T-helper 17 cell (primary cell): ENCODE measurements at places on chromosomes 1 and 21. TPM values are rescaled to one million over a fixed set of nuclear protein-coding genes. Genes with fewer than 3 reads are reported as not detected.

Gene GPR3
- not detected for total RNA-seq

Gene DPT
- not detected for total RNA-seq

Gene SPRR2G
- not detected for total RNA-seq

Gene PRAMEF5
- not detected for total RNA-seq

Gene DEGS1
- 50.7 TPM for total RNA-seq

Gene GREM2
- 5.5 TPM for total RNA-seq

Gene TMEM51
- total RNA-seq: not detected

- H3K27ac ChIP-seq: peak overlapping the region; percentile 24
- H3K36me3 ChIP-seq: peaks cover 2% of the 10 kb centered on the region
- DNase-seq: no peak
- peaks cover 93% of the 10 kb centered on the region for H3K27me3 ChIP-seq
Measured at GRCh38 chr1:197912739-197913494, 4.3 kb upstream of the LHX9 start.

GRCh38 chr1:151984313-151984956 is 9.2 kb downstream of the S100A10 start:
- no peaks in the 10 kb centered on the region for H3K27me3 ChIP-seq
- H3K36me3 ChIP-seq: peaks cover 7% of the 10 kb centered on the region
- H3K27ac ChIP-seq: peak overlapping the region; percentile 47
- peak overlapping the region; percentile 12 for H3K4me3 ChIP-seq

GRCh38 chr1:234610061-234610665 is at the start of gene IRF2BP2:
TSS of gene IRF2BP2 (minus strand) at chr1:234610178. CDS start at chr1:234609494, 684 bp downstream.
- peak within 1 kb of the TSS; percentile 100 for H3K27ac ChIP-seq
- H3K36me3 ChIP-seq: peaks cover 5% of the 10 kb centered on the region
- no peaks in the 10 kb centered on the region for H3K27me3 ChIP-seq
- peaks cover 58% of the 10 kb centered on the region for H3K4me1 ChIP-seq
- H3K4me3 ChIP-seq: peak within 1 kb of the TSS; percentile 93

GRCh38 chr21:18772897-18773296 is 369.3 kb upstream of the TMPRSS15 start:
- no peaks in the 10 kb centered on the region for H3K36me3 ChIP-seq

DNA sequence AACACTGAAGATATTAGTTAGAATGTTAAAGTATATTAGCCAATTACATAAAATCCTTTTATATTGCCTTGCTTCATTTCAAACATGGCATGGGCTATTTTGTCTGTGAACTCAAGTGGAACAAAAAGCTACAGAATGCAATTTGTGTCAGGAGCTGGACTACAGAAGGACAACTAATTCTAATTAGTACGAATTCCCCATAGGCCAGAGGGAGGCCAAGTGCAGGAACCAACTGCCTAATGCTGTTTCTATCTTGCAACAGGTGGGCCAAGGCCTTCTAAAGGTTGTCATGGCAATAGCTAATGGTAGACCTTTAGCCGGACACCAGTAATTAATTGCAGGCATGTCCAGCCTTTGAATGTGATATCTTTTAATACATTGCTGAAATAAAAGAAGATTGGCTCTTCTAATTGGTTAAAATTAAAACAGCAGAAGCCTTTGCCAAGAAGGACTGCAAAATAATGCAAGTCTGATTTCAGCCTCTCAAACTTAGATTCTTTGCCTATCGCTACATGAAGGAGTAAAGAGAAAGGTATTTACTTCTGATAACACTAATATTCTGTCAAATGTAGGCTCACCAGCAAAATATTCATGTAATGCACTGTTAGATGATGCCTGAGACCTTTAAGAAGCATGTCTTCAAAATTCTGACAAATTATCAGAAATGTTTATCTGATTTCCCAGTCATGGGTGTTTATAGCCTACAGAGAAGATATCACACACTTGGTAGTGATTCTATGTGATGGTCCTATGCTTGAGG is 232.1 kb downstream of the LMO4 start:
- H3K27me3 ChIP-seq: no peaks in the 10 kb centered on the region
- no peak overlapping the region for H3K4me3 ChIP-seq
- H3K27ac ChIP-seq: no peak overlapping the region
- no peaks in the 10 kb centered on the region for H3K4me1 ChIP-seq

DNA sequence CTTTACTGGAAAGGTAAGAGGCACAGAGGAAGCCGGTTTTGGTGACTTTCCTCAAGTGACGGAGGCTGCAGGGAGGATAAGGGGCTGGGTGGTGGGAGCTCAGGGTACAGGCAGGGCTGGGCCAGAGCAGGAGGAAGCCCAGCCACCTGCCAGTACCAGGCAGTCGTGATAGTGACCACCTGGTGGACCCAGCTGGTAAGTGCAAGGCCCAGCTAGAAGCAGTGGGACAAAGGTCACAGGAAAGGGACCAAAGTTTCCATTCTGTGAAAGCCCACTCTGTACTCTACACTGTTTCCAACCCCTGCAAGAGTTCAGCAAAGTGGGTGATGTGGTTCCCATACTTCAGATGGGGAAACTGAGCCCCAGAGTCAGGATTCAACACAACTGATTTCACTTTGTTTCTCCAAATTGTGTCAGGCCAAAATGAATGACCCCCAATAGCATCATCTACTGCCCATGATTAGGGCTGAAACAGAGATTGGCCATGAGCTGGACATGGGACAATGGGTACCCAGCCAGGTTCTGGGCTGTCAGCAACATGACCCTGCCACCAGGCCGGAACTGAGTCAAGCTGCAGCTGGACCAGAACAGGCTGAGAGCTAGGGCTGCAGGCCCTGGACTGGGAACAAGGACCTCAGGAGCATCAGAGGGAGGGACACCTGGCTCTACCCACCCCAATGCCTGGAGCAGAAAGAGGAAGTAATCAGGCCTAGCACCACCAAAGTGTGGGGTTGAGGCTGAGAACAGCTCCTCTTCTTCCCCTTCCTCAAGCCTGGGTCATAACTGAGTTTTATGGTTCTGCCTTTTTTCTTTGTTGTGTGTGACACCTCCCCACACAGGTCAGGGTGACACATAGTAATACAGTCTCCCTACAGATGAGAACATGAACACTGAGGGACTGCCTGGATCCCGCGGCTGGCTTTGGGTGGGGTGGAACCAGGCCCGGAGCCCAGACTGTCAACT is 50.2 kb downstream of the KCNN3 start:
- no peak for DNase-seq
- H3K27ac ChIP-seq: no peak overlapping the region
- peaks cover 3% of the 10 kb centered on the region for H3K4me1 ChIP-seq

DNA sequence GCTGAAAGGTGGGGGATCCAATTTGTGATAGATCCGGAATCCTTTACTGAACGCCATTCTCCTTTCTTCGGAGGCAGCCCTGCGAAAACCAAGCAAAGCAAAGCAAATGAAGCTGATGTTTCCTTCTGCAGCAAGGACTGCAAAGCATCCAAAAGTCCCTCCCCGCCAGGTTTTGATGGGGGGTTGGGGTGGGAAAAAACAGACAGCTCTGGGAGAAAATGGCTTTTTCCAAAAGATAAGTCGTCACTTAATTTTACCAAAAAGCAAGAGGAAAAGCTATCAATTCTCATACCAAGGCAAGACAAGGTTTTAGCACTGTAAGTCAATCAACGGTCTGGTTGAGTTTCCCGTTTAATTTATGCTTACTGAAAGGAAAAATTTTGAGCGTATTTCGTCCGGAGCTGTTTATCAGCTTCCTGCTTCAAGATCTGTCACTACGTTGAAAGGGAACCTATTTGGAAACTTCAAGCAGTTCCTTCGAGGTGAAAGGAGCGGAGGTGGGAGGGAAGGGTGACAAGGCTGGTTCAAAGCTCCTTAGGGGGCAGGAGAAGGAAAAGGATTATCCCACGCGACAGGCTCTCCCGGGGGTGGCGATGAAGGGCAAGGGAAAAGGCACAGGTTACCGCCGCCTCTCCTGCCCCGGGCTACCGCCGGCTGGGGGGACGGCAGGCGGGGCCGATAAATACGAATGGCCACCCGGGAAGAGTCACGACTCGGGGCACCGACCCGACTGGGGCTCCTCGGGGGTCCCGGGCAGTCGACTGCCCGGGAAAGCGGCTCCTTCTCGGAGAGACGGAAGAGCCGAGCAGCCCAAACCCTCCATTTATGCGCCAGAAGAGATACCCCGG is 750 bp downstream of the SYNJ1 start:
- H3K4me1 ChIP-seq: peaks cover 27% of the 10 kb centered on the region
- DNase-seq: peak; percentile 5
- H3K4me3 ChIP-seq: peak overlapping the region; percentile 97
- H3K27ac ChIP-seq: peak overlapping the region; percentile 83
- H3K27me3 ChIP-seq: no peaks in the 10 kb centered on the region

GRCh38 chr1:42756956-42757891 is 9.6 kb downstream of the P3H1 start:
- no peak for DNase-seq
- peaks cover 15% of the 10 kb centered on the region for H3K36me3 ChIP-seq
- no peaks in the 10 kb centered on the region for H3K27me3 ChIP-seq
- H3K4me1 ChIP-seq: peaks cover 11% of the 10 kb centered on the region

- H3K4me1 ChIP-seq: no peaks in the 10 kb centered on the region
- no peak overlapping the region for H3K4me3 ChIP-seq
- H3K27ac ChIP-seq: no peak overlapping the region
- no peak for DNase-seq
- H3K36me3 ChIP-seq: no peaks in the 10 kb centered on the region
Measured at GRCh38 chr1:58611861-58612385, 34.9 kb upstream of the TACSTD2 start.

DNA sequence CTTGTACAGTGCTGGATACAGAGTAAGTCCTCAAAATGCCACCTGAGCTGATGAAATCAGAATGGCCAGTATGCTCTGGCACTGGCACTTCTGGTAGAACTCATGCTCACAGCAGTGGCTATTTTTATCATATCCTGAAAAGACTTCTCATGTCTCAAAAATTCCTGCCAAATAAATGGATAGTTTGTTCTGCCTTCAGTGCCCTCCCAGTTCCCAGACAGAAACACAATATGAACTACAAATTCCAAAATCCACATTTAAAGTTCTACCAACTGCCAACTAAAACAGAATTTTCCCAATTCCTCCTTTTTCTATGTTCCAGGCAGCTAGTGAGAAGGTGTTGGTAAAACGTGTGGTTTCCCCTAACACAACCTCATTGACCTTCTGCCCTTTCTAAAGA is 51.4 kb upstream of the RGS1 start:
- peaks cover 6% of the 10 kb centered on the region for H3K4me1 ChIP-seq
- H3K4me3 ChIP-seq: no peak overlapping the region
- no peak overlapping the region for H3K27ac ChIP-seq
- H3K27me3 ChIP-seq: no peaks in the 10 kb centered on the region
- DNase-seq: no peak
- peaks cover 2% of the 10 kb centered on the region for H3K36me3 ChIP-seq

- no peak for DNase-seq
- peaks cover 13% of the 10 kb centered on the region for H3K27me3 ChIP-seq
- no peaks in the 10 kb centered on the region for H3K4me1 ChIP-seq
- no peak overlapping the region for H3K27ac ChIP-seq
- no peak overlapping the region for H3K4me3 ChIP-seq
Measured at GRCh38 chr21:41752231-41752681, 14.6 kb downstream of the RIPK4 start.

DNA sequence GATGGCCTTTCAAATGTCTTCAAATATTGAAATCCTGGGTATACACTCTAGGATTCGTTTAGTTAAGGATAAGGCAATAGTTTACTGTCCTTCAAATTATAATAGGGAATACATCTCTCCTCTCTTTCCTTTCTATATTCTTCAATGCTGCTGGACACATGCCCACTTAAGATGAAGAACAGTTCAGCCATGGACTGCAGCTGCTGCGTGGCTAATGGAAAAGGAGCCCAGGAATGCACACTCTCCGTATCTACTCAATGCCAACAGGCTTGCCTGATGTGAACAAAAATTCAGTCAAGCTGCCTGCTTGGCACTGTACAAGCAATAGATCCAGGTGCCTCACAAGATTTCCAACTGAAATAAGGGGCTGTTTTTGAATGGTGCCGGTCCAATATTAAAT is 321.2 kb upstream of the LYPLAL1 start:
- no peak overlapping the region for H3K4me3 ChIP-seq
- DNase-seq: no peak
- H3K36me3 ChIP-seq: no peaks in the 10 kb centered on the region
- H3K27ac ChIP-seq: no peak overlapping the region
- no peaks in the 10 kb centered on the region for H3K4me1 ChIP-seq
